ENCODE measurements at places on chromosomes 13 and 19.

GRCh38 chr13:52878831-52879230 is 30.4 kb upstream of the PCDH8 start:
- DNase-seq: no peak

- DNase-seq: no peak
Observed at GRCh38 chr19:51364200-51365106, 1.7 kb downstream of the ETFB start.

DNA sequence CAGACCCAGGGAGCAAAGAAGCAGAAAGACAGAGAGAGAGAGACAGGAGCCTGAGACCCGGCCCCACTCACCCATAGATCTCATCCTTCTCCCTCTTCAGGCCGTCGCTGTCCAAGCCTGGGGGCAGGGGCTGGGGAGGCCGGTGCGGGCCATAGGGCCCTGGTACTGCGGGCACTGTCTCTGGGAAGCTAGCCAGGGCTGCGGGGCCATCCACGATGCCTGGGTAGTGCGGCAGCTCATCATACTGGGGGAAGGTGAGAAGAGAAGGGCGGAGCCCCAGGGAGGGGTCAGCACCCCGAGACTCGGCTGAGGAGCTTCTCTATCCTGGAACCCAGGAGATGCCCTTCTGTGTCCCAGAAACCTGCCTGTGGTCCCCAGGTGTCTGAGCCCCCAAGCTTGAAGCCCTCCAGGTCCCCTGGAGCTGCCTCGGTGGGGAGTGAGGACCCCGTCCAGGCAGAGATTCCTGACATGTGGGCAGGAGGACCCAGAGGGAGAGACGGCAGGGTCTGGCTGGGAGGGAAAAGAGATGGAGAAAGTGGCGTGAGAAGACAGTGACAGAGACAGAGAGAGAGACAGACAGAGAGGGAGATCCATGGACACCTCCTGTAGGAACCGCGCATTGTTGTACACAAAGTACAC is 2.1 kb downstream of the MEIS3 start:
- no peak for DNase-seq

GRCh38 chr13:30159446-30159839 is 147.9 kb downstream of the KATNAL1 start:
- DNase-seq: no peak

DNA sequence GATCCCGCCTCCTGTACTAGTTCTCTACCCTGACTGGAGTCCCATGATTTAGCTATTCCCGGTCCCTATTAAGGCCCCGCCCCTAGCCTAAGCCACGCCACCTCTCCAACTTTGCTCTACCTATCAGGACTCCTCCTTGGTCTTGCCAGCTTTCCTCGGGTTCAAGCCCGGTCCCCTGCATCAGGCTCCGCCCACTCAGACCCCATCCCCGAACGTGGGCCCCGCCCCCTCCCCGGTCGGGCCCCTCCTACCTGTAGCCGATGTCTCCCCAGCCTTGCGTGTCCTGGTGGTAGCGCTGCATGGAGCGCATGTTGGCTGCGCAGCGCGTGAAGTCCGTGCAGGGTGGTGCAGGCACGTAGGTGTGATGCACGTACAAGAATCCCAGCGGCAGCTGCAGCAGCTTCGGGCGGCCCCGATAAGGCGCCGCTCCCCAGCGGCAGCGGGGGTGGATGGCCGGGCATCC is 7.3 kb upstream of the RASAL3 start:
- DNase-seq: no peak

GRCh38 chr13:32663660-32664059 is 77.4 kb downstream of the PDS5B start:
- no peak for DNase-seq

DNA sequence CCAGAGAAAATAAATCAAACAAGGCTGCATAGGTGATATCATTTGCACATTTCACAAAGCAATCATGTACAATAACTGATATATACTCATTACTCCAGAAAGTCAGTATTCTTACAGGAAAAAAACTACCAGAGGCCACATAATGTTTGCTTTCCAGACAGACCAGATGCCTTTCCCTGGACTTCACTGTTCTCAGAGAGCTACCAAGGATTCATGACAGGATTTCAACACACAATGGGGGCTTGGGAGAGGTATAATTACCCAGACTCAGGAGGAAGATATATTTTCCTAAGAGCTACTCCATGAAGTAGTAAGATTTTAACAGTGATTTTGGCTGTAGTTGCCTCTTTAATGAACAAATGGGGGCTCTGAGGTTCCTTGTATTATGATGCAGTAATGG is 110.0 kb downstream of the FOXO1 start:
- no peak for DNase-seq

- DNase-seq: no peak
Observed at GRCh38 chr13:109422161-109422560, 364.2 kb downstream of the IRS2 start.

DNA sequence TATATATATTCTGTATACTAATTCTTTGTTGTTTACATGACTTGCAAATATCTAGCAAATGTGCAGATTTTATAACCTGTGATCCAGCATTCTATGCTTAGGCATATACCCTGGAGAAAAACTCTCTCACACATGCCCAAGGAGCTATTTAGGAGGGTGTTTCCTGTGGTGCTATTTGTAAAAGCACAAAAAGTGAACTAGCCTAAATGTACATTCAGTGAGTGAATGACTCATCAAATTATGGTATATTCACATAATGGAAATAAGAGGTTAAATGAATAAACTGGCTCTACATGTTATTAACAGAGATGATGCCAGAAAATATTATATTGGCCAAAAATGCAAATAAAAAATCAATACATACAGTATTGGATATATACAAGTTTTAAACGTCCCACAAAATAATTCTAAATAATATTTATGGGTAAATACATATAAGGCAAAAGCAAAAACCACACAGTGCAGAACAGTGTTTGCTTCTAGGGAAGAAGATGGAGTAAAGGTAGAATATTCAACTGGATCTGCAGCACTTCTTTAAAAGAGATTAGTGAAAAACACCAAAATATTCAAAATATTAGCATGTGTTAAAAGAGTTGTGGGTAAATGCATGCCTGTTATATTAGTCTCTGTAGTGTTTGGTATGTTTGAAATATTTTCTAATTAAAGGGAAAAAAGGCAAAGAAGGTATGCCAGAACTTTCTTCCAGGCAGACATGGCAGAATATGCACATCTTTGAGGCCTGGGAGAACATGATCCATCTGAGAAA is 344.7 kb downstream of the KLF5 start:
- no peak for DNase-seq

- DNase-seq: no peak
Observed at GRCh38 chr19:34228347-34228746, 26.0 kb upstream of the GARRE1 start.

GRCh38 chr13:44050450-44051063 is 170.9 kb downstream of the LACC1 start:
- no peak for DNase-seq

- no peak for DNase-seq
Observed at GRCh38 chr13:27622102-27622820, 569 bp downstream of the POLR1D start.

DNA sequence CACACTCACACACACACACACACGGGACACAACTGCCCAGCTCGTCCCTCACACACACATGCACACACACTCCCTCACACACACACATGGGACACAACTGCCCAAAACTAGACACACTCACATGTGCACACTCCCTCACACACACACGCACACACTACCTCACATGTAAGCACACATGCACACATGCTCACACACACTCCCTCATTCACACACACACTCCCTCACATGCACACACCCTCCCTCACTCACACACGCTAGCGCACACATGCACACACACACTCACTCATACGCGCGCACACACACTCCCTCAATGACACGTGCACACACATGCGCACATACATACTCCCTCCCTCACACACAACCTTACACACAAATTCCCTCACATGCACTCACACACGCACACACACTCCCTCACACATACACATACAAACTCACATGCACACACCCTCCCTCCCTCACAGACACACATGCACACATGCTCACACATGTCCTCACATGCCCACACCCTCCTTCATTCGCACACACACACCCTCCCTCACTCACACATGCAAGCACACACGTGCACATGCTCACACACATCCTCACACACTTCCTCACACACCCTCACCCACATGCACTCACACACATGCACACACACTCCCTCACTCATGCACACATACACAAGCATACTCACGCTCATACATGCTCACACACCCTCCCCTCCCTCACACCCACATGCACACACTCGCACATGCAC is 9.0 kb upstream of the RASA3 start:
- no peak for DNase-seq

DNA sequence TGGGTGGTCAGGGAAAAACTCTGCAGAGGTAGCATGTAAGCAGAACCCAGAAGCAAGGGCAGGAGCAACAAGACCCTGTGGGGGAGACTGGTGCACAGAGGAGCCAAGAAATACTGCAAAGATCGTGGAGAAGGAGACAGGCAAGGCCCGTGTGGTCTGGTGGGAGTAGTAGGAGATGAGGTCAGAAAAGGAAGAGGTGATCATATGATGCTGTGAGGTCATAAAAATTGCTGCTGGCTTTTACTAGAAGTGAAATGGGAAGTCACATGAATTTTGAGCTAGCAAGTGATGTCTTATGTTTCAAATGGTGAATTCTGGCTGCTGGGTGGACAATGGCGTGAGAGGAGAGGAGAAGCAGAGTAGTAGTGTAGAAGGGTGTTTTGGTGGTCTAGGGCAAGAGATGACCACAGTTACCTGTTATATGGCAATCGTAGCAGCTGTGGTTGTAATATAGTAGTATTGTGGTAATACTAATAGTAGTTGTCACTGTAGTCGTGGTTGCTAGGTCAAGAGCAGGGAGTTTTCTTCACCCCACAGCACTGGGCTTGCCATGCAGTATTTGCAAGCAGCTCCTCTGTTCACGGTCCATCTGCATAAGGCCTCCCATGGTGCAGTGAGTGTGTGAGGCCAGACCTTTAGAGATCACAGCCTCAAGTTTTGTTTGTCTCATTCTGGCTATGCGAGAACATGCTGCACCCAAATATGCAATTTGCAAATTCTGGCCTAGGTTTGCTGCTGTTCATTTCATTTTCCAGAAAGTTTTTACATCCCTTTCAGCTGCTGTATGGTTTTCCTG is 205.0 kb downstream of the TSHZ3 start:
- DNase-seq: no peak

GRCh38 chr13:28559636-28560259 is 64.8 kb upstream of the FLT1 start:
- no peak for DNase-seq

DNA sequence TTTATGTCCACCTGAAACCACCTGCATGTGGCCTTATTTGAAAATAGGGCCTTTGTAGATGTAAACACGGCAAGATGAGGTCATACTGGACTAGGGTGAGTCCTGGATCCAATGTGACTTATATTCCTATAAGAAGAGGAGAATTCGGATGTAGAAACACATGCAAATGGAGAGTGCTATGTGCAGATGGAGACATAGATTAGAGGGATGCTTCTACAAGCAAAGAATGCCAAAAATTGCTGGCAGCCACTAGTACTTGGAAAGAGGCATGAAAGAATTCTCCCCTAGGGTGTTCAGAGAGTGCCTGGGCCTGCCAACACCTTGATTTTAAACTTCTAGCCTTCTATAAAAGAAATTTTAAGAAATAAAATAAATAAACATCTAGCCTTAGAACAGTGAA is 226.1 kb downstream of the RFC3 start:
- DNase-seq: no peak

- no peak for DNase-seq
Observed at GRCh38 chr13:87122551-87122950, 548.6 kb upstream of the SLITRK5 start.

DNA sequence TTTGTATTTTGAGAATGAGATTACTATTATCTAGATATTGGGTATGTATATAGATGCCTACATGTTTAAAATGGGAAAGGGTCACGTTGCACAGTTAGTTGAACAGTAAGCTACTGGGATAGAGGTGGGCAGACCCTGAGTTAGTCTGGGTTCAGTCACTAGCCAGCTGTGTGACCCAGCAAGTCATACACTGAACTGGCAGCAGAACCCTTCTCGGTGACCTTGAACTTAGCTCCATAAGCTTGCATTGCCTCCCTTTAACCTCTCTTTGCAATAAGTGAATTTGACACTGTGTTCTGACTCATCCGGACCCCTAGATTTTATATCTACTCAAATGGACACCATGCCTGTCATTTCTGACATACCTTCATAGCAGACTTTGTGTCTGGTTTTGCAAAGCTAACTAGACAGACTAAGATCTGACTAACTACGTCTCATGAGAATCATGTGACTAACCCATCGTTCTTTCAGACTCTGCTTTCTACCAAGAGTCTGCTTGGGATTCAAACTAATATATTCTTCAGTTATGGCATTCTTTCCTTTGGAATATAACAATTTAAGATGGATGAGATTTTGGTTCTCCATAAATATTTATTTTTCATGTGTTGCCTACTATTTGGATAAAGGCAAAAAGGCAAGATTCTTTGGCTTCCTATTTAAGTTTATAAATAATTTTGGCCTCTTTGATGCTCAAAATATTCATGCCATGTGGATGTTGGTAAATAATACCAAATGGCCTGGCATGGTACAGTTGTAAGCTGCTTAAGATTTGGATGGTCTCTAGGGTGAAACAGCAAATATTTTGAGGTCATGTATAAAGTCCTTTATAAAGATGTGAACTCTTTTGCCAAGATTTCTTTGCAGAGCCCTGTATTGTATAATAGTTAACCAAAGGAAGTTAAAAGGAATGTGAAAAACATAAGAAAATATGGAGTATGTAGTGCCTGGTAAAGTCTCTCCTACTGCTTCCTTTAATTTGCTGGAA is 159.3 kb downstream of the ITGBL1 start:
- no peak for DNase-seq

- no peak for DNase-seq
Observed at GRCh38 chr13:28826368-28826767, 6.2 kb downstream of the MTUS2 start.

DNA sequence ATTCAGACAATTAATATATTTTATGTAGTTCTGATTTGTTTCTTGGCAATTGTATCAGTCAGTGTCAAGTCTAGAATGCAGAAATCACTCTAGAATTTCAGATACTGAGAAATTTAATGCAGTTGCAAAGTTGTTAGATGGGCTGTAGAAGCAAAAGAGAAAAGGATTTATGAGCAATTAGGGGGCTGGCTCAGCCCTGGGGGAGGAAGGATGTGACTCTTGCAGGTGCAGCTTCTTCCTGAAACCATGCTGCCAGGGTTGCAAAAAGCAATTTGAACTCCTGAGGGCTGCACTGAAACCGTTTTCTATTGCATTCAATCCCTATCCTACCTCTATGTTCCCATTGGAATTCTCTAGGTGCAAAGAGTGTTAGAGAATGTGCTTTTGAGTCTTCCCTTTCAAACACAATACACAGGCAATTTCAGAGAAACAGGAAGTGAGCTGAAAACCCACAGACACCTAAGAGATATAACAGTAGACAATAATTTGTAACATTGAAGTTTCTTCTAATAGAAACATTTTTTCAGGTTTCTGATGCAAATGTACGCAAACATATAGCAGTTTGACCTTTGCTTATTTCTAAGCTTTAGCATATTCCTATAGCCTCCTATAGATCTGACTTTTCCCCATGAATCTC is 814.7 kb upstream of the ATXN8OS start:
- DNase-seq: no peak

- no peak for DNase-seq
Observed at GRCh38 chr13:50156561-50157127, 141.4 kb downstream of the KCNRG start.

Data from cortex of kidney (tissue), 1 donor.